Hippocampal formation (tissue), 2 donors: ENCODE measurements at places on chromosomes 7 and 10.
A peak's percentile ranks its signal among the peaks of the same experiment; 100 is the strongest.

DNA sequence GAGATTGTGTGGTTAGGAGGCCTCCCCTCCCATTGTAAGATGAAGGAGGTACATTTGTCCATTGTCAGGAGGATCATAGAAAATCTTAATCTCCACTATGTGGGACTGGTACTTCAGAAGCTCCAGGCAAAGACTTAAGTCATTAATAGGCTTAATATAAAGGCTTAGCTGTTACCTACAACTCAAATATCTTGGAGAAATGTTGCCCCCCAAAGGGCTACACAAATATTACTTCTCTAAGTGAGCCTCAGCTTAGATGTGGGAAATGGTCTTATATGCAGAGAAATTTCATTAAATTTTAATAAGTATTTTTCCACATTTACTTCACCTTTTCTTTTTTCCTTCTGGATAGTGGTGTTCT, 27.2 kb downstream of the TAS2R41 start:
- no peak for DNase-seq

GRCh38 chr7:47379629-47380324, 202.1 kb downstream of the TNS3 start:
- DNase-seq: peak; percentile 16

GRCh38 chr7:109663806-109664205, 1094.1 kb downstream of the DNAJB9 start:
- no peak for DNase-seq

DNA sequence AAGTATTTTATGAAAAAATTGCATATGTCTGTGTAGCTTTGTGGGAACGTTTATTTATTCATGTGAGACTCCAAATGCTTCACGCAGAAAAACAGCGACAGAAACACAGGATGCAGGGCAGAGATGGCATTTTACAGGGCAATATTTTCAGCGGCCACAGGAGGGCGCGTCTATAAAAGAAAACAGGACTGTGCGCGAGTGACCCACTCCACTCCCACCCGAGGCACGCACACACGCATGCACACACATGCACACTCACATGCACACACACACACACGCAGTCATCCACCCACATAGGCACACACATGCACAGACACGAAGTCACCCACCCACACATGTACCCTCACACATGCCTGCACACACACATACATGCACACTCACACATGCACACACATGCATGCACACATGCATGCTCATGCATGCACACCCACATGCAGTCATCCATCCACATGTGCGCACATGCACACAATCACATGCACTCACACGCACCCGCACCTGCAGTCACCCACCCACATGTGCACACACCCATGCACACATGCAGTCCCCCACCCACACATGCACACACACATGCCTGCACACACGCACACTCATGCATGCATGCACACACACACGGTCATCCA, 96.3 kb downstream of the DNAJB6 start:
- DNase-seq: no peak

DNA sequence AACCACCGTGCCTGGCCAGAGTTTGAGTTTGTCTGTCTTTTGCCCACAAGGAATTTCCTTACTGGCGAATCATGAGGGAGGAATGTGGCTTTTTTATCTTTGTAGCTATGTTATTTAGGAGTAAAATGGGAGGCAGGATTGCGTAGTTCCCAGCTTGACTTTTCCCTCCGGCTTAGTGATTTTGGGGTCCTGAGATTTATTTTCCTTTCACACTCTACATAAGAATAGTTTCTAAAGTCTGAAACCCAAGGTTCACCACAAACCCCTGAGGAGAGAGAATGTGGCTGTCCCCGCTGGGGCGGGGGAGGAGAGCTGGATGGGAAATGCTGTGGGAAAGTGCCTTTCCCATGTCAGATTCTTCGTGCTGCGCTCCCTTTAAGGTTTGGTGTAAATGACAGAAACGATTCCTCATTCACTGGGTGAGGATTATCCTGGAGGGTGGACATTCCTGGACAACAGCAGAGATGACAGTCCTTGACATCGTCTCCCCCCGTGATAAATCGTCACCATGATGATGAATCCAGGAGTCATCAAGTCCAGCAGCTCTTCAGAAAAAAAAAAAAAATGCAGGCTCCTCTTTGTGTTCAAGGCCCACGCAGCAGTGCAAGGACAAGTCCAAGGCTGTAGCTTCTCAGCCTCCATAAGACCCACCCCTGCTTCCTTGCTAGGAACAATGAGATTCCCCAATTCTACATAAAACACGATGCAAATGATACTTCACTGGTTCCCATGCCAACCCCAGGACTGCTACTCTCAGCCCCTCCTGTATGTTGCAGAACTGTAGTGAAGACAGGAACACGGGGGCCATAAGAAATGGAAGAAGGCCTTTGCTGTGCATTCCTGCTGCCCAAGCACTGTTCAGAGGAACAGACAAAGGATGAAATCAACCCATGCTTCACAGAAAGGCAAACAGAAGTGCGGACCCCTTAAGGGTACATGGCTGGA, 233.1 kb downstream of the CCDC3 start:
- DNase-seq: no peak

DNA sequence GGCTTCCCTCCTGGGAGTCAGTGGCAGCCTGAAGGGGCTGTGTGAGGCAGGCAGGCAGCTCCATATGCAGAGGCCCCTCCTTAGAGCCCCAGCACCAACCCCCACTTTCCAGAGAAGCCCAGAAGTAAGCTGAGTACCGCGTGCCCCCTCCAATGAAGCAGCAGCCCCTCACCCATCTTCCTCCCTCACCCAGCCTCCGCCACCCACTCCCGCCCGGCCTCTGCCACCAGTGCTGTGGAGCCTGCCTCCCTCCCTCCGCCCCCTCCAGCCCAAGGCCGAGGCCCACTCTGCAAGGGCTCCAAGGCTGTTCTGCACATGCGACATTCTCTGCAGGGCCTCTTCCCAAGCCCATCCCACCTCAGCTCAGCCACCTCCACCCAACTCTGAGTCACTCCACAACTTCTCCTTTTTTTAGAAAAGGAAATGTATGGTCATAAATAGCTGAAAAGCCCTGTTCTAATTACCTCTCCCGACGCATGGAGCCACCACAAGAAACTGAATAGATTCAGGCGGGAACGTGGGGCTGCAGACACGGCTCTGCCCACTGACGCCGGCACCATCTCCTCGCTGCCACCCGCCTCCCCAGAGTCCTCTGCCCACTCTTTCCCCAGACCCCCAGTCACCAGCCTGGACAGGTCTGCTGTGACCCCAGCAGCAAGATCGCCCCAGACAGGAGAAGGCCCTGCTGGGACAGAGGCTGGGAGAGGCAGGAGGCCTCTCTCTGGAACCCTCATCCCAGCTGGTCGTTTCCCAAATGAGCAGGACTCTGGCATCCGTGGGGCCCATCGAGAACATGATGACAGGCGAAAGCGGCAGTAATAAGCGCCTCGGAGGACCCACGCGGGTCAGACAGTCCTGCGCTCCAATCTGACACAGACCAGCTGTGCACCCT, 213.9 kb downstream of the MAD1L1 start:
- DNase-seq: no peak

- DNase-seq: no peak
Measured at GRCh38 chr10:17452060-17452841, 2.1 kb downstream of the ST8SIA6 start.

GRCh38 chr7:151088019-151088855, 2.0 kb downstream of the AGAP3 start:
- no peak for DNase-seq

DNA sequence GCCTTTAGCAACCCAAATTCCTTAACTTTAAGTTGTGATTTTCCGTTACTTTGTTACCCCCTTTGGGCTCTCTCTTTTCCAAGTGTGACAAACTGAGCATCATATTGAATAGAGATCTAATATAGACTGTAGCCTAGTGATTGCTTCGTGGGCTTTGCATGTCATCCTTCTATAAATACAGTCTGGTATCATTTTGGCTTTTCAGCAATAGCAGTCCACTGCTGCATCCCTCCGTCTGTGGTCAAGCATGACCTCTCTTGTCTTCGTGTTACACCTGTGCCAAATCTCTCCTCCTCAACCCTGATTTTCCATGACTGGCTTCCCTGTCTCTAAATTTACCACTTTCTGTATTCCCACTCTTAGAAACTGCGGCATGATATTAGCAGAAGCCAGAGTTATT, 53.8 kb upstream of the AGK start:
- DNase-seq: no peak

GRCh38 chr7:139058943-139059342, 23.1 kb upstream of the ZC3HAV1L start:
- DNase-seq: no peak

GRCh38 chr10:29828956-29829355, 194.2 kb upstream of the SVIL start:
- no peak for DNase-seq

DNA sequence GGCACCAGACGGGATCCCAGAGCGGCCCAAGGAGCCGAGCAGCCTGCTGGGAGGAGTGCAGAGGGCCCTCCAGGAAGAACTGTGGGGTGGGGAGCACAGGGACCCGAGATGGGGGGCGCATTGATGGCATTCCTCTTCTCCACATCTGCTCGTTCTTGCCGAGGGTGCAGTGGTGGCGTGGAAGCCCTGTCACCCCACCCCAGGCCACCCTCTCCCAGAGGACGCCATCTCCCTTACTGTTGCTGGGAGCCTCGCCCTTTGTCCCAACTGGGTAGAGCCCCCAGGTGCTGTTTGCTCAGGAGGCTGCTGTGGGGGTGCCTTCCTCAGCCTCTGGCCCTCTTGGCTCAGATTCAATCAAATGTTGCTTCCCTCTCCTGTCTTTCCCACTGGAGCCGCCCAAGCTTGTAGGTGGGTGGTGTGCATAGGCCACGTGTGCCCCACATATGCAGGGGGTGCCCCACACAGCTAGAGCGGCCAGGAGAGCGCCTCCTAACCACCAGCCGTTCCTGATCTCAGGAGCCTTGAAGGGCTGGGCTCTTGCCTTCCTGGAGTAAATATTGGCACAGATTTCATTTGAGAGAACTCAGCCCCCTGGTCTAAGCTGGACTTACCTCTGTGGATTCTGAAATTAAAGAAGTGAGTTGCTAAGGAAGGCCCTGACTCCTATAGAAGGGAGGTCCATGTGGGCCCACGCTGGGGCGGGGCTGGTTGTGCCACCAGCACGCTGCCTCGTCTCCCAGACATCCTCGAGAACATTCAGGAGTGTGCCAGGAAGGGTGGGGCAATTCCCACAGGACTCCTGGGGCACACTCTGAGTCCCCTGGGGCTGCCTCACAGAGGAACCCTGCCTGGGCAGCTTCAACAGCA, 39.2 kb downstream of the ZNF467 start:
- no peak for DNase-seq

GRCh38 chr7:80584778-80585177, 53.7 kb upstream of the CD36 start:
- DNase-seq: no peak

- no peak for DNase-seq
Measured at GRCh38 chr7:125467996-125468854, 538.6 kb upstream of the POT1 start.

- no peak for DNase-seq
Measured at GRCh38 chr10:14126697-14127440, 203.9 kb downstream of the FRMD4A start.

DNA sequence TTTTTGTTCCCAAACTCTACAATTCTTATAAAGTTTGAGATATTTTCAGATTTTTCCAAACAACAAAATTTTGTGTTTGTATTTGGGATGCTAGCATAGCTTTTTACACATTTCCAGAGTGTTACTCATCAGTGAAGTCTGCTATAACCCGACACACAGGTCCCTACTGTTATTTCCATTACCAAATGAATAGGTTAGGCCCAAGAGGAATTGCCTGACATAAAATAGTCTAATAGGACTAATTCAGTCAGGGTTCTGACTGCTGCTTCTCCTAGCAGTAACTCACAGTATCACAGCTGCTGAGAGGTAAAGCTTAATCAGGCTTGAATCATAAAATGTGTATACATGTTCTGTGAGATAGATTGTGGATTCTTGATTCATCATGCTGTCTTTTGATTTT, 49.1 kb upstream of the STRIP2 start:
- no peak for DNase-seq

DNA sequence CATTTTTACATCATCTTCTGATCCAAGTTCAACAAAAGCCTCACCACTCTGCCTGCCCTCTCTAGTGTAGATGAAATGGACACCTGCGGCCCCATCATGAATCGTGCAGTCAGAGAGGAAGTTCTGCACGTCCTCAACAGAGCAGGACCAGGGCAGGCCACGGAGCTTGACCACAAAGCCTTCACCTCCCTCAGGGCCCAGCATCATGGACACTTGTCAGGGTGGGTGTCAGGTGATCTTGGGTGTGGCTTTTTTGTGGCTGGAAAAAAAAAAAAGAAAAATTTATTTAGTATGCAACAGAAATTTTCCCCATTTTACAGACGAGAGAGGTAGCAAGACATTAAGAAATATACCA, 16.2 kb downstream of the FXYD4 start:
- no peak for DNase-seq

DNA sequence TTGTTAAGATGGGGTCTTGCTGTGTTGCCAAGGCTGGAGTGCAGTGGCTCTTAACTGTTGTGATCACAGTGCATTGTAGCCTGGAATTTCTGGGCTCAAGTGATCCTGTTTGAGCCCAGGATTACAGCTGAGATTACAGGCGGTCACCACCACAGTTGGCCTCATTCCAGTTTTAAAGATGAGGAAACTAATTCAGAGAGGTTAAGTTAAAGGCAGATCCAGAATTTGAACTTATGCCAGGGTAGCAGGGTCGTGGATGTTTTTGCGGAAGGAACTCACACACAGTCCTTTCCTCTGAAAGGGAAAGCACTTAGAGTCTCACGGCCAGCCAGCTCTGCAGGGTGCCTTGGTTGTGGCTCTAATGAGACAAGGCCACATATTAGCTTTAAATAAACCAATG, 84.7 kb downstream of the MMRN2 start:
- no peak for DNase-seq

DNA sequence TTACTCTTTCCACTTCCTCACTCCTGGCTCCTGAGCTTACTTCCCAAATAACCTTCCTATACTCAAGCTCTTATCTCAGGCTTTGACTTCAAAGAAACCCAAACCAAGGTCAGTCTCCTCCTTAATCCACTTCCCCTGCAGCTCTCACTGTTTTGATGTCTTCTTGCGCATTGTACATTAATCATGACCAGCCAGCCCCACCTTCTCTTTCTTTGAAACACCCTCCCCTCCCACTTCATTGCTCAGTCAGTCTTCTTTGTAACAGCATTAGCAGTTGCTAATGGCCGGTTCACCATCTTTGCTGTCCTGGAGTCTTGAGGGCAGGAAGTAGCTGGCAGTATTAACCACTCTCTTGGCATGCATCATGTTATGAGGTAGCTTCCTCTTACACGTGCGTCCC, 57.9 kb upstream of the CHCHD3 start:
- DNase-seq: no peak

- no peak for DNase-seq
Measured at GRCh38 chr10:28295336-28295735, 7.5 kb downstream of the MPP7 start.
